ENCODE measurements at places on chromosomes 13 and 19. TPM values are rescaled to one million over a fixed set of nuclear protein-coding genes. Genes with fewer than 3 reads are reported as not detected.

The ZFP36 gene
- total RNA-seq: 30.2 TPM

The ABCA7 gene
- total RNA-seq: 6.7 TPM

The TOMM40 gene
- 39.0 TPM for total RNA-seq

The SYNGR4 gene
- total RNA-seq: not detected

The ZNF560 gene
- not detected for total RNA-seq

The TMPRSS9 gene
- 0.15 TPM for total RNA-seq

The HCST gene
- 0.50 TPM for total RNA-seq

The ZBTB32 gene
- not detected for total RNA-seq

The NLRP5 gene
- total RNA-seq: not detected

The DNASE2 gene
- total RNA-seq: 36.6 TPM

The KCNRG gene
- 0.59 TPM for total RNA-seq

The C1QTNF9B gene
- total RNA-seq: not detected

The LRP3 gene
- total RNA-seq: 33.2 TPM

The ZNF682 gene
- 4.5 TPM for total RNA-seq

The PODNL1 gene
- total RNA-seq: 5.7 TPM

The CKM gene
- total RNA-seq: not detected

The GNG14 gene
- total RNA-seq: not detected

The ADPRHL1 gene
- 8.8 TPM for total RNA-seq

The TMEM91 gene
- 5.4 TPM for total RNA-seq

The KIR2DL1 gene
- total RNA-seq: not detected

The DPY19L3 gene
- total RNA-seq: 72.5 TPM

The PSG7 gene
- total RNA-seq: not detected

DNA sequence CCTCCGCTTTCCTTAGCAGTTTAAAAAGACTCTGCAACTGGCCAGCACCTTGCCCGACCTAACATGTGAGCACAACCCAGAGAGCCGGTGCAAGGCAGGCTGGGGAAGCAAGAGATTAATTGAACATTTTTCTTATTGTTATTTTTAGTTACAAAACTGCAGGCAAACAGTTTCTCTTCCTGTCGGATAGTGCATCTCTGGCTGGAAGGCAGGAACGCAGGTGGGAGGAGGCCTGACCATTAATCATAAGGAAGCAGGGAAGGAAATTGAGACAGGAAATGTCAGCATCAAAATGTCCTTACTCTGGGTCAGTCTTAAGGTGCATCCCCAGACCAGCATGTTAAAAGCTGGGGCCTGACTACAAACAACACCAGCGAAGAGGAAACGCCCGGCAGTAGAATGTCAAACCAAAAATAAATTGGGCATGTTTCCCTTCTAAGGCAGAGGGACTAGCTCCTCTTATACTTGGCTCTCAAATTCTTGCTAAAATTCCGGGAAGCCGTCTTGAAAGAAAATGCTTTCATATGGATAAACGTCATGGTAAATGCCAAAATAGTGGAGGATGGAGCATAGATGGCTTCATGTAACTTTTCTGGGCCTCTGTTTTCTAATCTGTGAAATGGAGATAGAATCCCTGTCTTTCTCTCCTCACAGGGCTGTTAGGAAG, 226.8 kb downstream of the RAP2A start:
- no peak for DNase-seq

- no peak for DNase-seq
Measured at GRCh38 chr13:93325303-93326233, 99.0 kb downstream of the GPC6 start.

DNA sequence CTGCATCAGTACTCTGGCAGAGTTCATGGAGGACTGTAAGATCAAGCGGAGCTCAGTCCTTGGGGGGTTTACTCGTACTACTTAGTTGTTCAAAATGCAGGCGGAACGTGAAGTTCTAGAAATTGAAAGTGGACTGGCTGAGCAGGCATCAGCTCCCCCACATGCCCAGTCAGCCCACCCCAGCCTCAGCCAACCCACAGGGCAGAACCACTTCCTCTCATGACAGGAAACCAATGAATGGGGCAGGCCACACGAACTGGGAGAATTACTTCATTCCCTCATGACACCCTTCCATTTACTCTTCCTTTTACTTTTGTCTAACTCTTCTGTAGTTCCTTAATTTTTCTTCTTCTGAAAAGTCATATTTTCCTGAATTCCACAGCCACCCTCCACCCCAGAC, 71.9 kb downstream of the FLT1 start:
- DNase-seq: no peak

DNA sequence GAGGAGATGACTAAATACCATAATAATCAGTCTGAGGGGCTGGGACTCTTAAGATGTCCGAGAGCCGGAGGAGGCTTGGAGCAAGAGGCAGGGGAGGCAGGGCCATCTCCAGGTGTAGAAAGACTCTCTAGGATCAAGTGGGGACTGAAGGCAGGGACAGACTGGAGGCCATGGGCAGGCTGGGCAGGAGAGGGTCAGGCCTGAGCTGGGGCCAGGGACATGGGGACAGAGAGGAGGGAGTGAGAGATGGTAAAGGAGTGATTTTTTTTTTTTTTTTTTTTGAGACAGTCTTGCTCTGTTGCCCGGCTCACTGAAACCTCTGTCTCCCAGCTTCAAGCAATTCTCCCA, 2.2 kb downstream of the JOSD2 start:
- peak; percentile 59 for DNase-seq

DNA sequence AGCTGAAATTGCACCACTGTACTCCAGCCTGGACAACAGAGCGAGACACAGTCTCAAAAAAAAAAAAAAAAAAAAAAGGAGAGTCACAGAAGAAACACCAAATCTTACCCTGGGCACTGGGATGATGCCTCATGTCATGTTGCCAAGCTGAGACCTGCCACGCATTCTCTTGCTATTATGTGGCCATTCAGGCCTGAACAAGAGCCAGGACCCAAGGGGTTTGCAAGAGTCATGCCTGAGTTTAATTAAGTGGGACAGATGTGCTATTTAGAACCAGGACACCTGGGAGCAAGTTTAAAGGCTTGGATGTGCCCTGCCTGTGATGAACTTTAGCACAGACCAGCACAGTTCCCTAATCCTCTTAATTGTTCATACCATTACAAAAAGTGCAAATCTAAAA, 9.8 kb downstream of the PNMA8A start:
- DNase-seq: no peak

GRCh38 chr19:39401549-39402345, 4.9 kb upstream of the ZFP36 start:
- no peak for DNase-seq

- DNase-seq: no peak
Measured at GRCh38 chr13:27607125-27607524, 13.2 kb downstream of the LNX2 start.

DNA sequence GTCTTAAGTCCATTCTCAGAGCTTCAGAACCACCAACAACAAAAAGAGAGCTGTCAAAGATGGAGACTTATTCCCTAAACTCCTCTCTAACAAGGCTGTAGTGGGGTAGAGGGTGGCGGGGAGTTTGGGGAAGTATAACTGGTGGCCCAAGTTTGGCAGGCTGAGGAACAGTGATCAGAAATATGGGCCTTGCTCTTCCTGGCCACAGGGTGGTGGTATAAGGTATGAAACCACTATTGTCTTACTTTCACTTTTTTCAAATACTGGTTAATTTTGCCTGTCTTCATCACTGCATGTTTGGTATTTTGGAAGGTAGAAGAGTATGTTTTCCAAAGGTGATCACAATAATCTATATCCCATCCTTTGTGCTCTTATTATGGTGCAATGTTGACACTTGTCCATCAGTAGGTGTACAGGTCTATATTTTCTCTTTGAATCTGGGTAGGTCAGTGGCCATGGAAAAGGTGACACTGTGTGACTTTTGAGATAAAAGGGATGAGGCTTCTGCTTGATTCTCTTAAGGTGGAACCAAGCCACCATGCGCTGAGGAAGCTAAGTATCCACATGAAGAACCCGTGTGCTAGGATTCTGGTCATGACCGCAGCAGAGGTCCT, 23.2 kb upstream of the GPC5 start:
- DNase-seq: no peak

DNA sequence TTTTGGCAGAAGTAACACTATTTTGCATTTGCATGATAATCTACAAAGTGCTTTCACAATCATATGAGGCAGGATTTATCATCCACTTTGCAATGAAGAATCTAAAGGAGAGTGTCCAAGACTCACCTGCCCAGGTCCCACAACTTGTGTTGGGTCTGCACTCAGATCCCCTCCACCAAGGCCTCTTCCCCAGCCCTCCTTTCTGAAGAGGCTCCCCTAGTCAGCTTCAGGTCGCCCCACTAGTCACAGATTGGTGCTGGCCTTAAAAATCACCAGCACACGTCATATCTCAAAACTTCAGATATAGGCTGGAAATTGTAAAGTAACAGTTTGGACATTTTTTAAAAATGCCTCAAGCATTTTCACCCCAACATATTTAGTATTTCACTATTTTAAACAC, 17.5 kb downstream of the ATP7B start:
- DNase-seq: no peak

- DNase-seq: no peak
Measured at GRCh38 chr13:51921790-51922740, 60.3 kb downstream of the CCDC70 start.

- peak; percentile 97 for DNase-seq
Measured at GRCh38 chr19:57280165-57280961, at the start of gene ZNF460. ZNF460 (plus strand) TSS chr19:57280485; CDS start chr19:57280807, 322 bp downstream.

GRCh38 chr13:73835138-73835721, 299.0 kb downstream of the KLF12 start:
- DNase-seq: no peak

DNA sequence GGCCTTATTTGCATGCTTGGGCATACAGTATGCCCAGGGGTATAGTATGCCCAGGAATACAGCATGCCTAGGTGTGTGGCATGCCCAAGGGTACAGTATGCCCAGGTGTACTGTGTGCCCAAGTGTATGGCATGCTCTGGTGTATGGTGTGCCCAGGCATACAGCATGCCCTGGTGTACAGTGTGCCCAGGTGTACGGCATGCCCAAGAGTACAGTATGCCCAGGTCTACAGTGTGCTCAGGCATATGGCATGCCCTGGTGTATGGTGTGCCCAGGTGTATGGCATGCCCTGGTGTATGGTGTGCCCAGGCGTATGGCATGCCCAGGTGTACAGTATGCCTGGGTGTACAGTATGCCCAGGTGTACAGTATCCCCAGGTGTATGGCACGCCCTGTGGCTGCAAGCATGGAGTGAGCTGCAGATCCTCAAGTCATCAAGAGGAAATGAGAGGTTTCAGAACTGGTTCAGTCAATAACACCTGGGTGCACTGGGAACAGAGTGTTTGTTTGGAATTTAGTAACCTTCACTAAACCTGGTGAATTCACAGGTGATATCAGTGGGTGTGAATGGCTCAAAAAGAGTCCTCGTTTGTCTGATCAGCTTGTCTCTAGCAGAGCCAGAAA, 7.8 kb upstream of the C13orf42 start:
- no peak for DNase-seq

DNA sequence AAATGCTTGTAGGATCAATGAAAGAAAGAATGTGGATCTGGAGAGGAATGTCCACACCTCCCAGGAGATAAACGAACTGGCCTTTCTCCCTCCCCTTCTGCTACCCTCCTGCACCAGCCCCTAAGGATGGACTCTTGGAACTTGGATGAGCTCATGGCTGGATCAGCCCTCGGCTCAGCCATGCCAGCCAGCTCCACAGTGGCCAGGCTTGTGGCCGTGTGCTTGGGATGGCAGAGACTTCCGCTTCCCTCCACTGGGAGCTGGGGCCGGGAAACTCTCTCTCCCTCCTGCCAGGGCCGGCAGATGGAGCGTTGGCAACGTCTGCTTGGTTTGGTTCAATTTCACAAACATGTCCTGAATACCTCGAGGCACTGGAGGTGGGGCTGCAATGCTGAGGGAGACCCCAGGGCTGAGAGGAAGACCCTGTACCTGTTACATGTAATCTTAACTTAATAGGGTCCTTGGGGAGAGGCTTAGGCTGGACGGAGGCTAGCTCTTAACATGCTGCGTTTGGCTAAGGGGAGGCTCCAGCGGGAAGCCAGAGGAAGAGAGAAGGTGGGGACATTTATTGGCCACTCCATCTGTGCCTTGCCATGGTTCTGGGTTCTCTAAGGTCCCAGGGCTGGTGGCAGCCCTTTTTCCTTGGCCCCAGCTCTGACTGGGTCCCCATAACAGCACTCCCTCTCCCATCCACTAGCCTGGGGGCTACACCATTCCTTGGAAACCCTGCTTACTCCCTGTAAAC, 152.5 kb downstream of the IER2 start:
- no peak for DNase-seq

- DNase-seq: no peak
Measured at GRCh38 chr13:105579821-105580710, 955.4 kb downstream of the EFNB2 start.

- no peak for DNase-seq
Measured at GRCh38 chr13:98658131-98658530, 81.2 kb upstream of the STK24 start.

GRCh38 chr19:29789007-29789406, 22.8 kb upstream of the CCNE1 start:
- no peak for DNase-seq

GRCh38 chr13:40777166-40777808, 6.3 kb upstream of the MRPS31 start:
- DNase-seq: no peak

GRCh38 chr13:62483774-62484173, 1068.1 kb upstream of the PCDH20 start:
- DNase-seq: no peak

GRCh38 chr13:113630296-113630695, 27.7 kb downstream of the ATP4B start:
- peak; percentile 72 for DNase-seq

GRCh38 chr13:45412274-45413049, 5.7 kb downstream of the SLC25A30 start:
- no peak for DNase-seq

GRCh38 chr13:20513466-20513995, 12.1 kb downstream of the CRYL1 start:
- DNase-seq: no peak

DNA sequence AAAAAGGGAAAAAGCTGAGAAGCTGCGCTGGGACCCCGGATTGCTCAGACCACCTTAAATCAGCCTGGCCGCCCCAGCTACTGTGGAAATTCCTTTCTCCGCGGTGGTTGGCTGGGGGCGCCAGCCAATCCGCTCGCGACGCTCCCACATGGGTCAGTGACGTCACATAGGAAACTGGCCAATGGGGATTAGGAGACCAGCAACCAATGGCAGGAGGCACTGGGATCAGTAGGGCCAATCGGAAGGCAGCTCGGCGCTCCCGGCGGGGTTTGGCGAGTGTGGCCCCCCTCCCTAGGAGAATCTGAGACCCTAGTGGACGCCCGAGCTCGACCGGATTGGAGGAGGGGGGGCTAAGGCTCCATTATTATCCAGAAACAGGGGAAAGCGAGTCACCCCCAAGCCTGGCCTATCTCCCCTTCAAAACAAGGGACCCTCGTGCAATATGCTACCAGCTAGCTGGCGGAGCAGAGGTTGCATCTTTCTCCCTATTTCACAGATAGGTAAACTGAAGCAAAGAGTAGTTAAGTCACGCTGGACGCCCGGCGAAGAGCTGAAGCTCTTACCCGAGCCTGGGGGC, 6.5 kb upstream of the TLE2 start:
- peak; percentile 98 for DNase-seq

GRCh38 chr13:27455331-27455855, 5.0 kb upstream of the MTIF3 start:
- DNase-seq: no peak

All from chondrocyte (in vitro differentiated cells).